ENCODE measurements at places on chromosomes 3 and 15.
A peak's percentile ranks its signal among the peaks of the same experiment; 100 is the strongest.

- DNase-seq, result no peak
These were observed 753.4 kb upstream of the CFAP20DC start for GRCh38 chr3:59803268-59803667.

DNA sequence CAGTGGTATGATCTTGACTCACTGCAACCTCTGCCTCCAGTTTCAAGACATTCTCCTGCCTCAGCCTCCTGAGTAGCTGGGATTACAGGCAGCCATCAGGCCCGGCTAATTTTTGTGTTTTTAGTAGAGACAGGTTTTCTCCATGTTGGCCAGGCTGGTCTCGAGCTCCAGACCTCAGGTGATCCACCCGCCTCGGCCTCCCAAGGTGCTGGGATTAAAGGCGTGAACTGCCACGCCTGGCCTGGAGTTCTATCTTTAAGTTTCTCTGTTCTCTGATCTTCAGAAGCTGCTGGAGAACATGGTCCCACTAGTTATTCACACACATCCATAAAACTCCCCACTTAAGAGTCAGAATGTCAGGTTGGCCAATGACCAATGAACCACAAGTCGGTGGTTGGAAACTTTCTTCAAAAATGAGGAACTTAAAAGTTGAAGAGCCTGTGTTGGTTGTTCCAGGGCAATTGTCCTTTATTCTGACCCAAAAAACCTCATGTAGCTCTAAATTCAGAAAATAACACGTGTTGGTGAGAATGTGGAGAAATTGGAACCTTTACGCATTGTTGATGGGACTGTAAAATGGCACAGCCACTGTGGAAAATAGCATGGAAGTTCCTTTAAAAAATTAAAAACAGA lies 55.9 kb upstream of the PIK3CB start:
- no peak for DNase-seq

DNA sequence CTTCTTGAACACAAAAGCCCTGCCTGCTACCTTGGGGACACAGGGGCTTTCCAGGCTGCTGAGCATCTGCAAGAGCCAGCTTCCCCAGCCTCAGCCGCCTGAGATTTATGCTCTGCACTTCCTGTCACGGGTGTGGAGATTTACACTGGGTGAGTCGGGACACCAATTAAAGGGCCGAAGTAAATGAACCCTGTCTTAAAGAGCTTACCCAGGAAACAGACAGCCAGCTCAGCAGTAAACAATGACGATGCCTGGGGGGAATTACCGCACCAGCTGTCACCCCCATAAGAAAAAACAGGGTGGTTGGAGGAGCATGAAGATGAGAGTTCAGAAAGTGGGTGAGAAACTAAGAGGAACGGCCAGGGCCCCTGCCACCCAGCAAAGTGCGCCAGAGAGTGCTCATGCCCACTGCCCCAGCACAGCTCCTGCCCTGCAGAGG lies 37.5 kb upstream of the IQSEC1 start:
- DNase-seq, result peak; percentile 69

DNA sequence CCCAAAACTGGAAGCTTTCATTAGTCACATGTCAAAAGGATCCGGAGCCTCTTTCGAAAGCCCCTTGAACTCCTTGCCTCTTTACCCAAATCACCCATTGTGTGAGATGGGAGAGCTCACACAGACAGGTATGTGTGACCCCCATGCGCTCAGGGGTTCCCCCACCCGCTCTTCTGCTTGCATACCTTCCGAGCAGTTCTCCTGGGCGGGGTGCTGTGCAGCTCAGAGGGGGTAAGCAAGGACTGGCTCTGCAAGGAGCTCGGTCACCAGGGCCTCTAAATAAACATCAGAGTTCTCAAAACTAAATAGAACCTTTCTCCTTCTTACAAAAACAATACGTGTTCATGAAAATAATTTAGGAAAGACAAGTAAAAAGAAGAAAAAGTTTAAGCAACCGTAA lies 55.7 kb downstream of the PXYLP1 start:
- DNase-seq, result no peak

- DNase-seq, result no peak
These were observed 35.3 kb downstream of the TUBGCP4 start for GRCh38 chr15:43406189-43406588.

- DNase-seq, result no peak
These were observed 18.5 kb downstream of the CLDN11 start for GRCh38 chr3:170437176-170437575.

DNA sequence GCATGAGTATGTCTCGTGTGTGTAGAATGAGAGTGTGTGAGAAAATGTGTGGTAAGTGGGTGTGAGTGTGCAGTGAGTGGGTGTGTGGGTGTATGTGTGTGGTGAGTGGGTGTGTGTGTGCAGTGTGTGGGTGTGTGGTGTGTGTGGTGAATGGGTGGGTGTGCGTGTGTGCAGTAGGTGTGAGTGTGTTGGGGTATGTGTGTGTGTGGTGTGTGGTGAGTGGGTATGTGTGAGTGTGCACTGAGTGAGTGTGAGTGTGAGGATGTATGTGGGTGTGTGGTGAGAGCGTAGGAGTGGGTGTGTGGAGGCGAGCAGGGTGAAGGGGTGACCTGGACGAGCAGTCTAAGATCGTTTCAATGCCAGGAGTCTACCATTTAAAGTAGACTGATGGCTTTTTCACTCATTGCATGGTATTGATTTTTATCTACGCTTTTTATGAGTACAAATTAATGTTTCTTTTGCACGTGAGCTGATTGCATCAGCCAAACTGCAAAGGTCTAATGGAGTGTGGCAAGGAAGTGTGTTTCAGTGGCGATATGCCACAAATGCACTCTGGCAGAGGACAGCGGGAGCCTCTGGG lies 1.6 kb upstream of the CPN2 start:
- DNase-seq, result no peak

DNA sequence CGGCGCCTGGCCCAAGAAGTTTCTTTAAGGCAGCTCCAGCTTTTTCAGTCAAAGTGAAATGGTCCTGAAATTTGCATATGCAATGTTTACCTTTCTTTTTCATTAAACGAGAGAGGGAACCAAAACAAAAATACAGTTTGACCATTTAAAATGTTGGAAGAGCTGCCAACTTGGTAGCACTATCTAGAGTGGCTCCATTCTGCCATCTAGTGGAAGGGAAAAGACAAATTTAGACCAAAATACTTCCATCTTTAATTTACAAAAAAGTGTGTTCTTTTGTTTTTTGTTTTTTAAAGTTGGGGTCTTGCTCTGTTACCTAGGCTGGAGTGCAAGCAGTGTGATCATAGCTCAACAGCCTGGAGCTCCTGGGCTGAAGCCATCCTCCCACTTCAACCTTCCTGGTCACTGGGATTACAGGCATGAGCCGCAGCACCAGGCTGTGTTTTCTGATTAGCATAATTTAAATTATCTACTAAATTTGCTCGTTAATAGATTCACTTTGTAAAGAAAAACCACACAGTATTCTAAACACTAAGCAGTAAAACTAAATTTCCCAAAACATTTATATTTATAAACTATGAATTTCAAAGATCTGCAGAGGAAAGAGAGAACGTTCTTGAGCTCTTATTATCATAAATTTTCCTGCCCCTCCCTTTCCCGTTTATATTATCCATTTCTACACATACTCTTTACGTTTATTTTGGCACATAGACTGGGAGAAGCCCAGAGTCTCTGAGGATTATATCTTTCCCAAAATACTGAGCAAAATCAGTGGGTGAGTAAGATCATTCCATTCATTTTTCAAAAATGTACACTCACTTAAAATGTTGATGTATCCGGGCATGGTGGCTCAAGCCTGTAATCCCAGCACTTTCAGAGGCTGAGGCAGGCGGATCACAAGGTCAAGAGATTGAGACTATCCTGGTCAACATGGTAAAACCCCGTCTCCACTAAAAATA lies 15.4 kb upstream of the RFC4 start:
- peak; percentile 81 for DNase-seq

- no peak for DNase-seq
These were observed 39.7 kb downstream of the SRGAP3 start for GRCh38 chr3:9209777-9210176.

- DNase-seq, result no peak
These were observed 134.5 kb downstream of the FBN1 start for GRCh38 chr15:48510976-48511375.

DNA sequence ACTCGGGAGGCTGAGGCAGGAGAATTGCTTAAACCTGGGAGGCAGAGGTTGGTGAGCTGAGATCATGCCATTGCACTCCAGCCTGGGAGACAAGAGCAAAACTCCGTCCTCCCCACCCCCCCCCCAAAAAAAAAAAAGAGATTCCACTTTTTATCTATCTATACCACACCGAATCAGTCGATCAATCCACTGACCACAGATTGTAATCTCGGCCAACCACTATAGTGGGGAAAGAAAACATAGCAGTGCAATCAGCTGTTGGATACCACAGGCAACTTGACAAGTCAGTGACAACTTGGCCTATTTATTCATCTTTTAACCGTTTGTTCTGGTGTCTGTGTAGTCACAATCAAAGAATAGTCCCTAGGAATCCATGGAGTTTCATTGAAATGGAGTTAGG lies 299.2 kb downstream of the FHIT start:
- DNase-seq, result no peak

DNA sequence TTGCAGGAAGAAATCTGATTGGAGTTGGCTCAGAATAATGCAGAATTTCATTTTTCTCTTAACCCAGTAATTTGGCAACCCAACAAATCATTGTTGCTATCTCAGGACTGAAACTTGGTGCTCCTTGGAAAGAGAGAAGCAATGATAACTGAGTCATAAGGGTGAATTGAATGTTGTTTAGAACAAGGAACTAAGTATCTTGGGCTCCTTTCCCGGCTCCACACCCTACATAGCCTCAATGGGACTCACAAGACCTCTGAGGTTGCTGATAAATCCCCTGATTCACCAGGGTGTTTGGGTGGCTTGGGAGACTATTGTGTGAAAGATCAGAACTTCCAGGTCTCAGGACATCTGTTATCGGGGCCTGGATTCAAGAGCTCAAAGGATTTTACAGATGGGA lies 7.8 kb upstream of the RAB8B start:
- no peak for DNase-seq

DNA sequence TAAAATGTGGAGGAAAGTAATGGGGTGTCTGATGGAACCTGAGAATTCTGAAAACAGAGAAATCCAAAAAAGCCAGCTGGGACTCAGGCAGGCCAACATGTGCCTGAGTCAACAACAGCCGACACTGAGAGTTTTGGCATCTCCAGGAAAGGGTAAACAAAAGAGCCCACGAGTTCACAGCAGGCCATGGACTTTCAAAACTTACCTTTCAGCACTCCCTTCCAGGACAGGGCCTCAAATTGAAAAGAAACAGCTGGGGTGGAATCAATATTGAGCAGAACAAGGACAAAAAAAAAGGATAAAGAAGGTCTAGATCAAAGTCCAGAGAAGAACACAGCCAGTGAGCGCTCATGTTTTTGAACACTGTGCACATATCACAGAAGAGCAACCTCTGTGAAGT lies 735.4 kb upstream of the GRM7 start:
- DNase-seq, result no peak

GRCh38 chr3:140842984-140843649 lies 98.5 kb upstream of the SLC25A36 start:
- DNase-seq, result no peak

GRCh38 chr3:126421573-126422119 lies 26.9 kb downstream of the CFAP100 start:
- DNase-seq, result no peak

DNA sequence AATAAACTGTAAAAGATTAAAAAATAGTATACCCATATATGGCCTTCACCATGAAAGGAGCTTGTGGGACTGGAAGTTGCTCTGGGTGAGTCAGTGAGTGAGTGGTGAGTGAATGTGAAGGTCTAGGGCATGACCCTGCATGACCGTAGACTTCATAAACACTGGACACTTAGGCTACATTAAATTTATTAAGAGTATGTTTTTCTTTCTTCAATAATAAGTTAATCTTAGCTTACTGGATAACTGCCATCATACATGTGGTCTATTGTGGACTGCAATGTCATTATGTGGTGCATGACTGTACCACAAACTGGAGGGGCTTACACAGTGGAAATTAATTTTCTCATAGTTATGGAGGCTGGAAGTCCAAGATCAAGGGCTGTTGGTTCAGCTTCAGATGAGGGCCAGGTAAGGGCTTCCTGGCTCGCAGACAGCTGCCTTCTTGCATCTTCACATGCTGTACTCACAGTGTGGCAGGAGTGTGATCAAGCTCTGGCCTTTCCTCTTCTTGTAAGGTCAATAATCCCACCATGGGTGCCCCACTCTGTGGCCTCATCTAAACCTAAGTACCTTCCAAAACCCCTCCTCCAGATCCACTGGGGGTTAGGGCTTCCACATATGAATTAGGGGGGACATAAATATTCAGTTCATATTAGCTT lies 40.8 kb upstream of the PRR23E start:
- DNase-seq, result peak; percentile 29

DNA sequence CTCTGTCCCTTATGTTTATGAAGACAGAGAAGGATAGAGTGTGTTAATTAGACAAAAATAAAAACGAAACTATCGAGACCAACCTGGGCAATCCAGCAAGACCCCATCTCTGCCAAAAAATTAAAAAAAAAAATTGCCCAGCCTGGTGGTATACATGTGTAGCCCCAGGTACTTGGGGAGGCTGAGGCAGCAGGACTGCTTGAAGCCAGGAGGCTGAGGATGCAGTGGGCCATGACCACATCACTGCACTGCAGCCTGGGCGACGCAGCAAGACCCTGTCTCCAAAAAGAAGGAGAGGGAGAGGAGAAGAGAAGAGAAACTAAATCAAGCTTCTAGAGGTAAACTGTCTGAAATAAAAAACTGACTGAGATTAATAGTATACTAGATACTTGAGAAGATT lies 32.1 kb downstream of the DLG1 start:
- DNase-seq, result no peak

GRCh38 chr15:31086344-31086743 lies 15.2 kb downstream of the TRPM1 start:
- DNase-seq, result no peak

DNA sequence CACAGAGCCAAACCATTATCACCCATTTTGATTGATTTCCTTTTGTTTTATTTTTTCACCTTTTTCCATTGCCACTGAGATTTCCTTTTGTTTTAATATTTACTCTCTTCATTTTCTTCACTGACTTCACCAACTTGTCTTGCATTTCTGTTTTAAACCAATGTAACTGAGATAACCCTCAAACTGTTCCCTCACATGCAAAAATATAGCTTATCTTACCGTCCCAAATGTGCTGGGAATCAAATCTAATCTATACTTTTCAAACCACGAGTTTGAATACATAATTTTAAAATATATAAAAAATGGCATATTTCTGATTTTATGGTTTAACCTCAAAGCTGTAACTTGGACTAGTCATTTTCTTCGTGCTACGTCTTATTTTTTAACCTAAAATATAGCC lies 143.8 kb downstream of the PLD1 start:
- DNase-seq, result no peak
